H1 (cell line): ENCODE measurements at places on chromosomes 3 and 15. TPM values are rescaled to one million over a fixed set of nuclear protein-coding genes. Genes with fewer than 3 reads are reported as not detected.

- H3K36me3 ChIP-seq: no peaks in the 10 kb centered on the region
- no peak overlapping the region for H3K4me3 ChIP-seq
- no peaks in the 10 kb centered on the region for H3K27me3 ChIP-seq
- no peak overlapping the region for H3K27ac ChIP-seq
- peaks cover 7% of the 10 kb centered on the region for H3K4me1 ChIP-seq
Measured at GRCh38 chr3:128573160-128573559, 77.5 kb downstream of the RPN1 start.

GRCh38 chr15:85733416-85733815 is 61.3 kb downstream of the KLHL25 start:
- H3K4me1 ChIP-seq: no peaks in the 10 kb centered on the region
- no peak for DNase-seq
- peaks cover 11% of the 10 kb centered on the region for H3K36me3 ChIP-seq
- H3K27me3 ChIP-seq: no peaks in the 10 kb centered on the region

GRCh38 chr3:98259-98654 is 98.3 kb upstream of the CHL1 start:
- DNase-seq: no peak
- peaks cover 13% of the 10 kb centered on the region for H3K4me1 ChIP-seq
- H3K27me3 ChIP-seq: no peaks in the 10 kb centered on the region
- no peak overlapping the region for H3K27ac ChIP-seq
- no peaks in the 10 kb centered on the region for H3K36me3 ChIP-seq

DNA sequence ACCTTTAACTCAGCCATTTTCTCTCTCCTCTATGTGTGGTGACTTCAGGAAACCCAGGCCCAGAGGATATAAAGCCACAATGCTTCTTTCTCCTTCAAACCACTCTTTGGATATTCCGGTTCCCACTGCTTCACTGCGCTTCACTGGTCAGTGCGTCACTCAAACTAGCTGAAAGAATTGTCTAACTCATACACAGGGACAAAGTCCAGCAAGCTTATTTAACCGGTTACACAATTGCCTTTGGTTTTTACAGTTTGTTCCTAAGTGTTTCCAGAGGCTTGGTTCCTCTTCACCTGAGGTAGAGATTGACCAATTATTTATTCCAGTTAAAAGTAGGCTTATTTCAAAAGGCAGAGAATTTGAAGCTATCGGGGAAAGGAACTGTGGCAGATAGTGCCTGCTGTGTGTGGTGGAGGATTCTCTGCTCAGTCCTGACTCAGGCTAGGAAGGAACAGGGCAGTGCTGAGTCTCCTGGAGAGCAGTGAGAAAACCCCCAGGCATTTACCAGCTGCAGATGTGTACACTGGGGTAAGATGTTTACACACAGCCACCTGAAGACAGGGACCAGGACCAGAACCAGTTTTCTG is at the start of gene HGD:
HGD (minus strand) TSS at position 145 of the 587 bp plus-strand sequence; CDS start at position 17, 128 bp downstream.
- no peak for DNase-seq
- H3K4me3 ChIP-seq: no peak within 1 kb of the TSS
- no peaks in the 10 kb centered on the region for H3K27me3 ChIP-seq
- no peak within 1 kb of the TSS for H3K27ac ChIP-seq
- peaks cover 3% of the 10 kb centered on the region; the same call in 1 of the 2 replicates for H3K4me1 ChIP-seq

GRCh38 chr15:29115093-29115991 is 154.3 kb downstream of the NSMCE3 start:
- no peak overlapping the region for H3K27ac ChIP-seq
- no peaks in the 10 kb centered on the region for H3K36me3 ChIP-seq
- no peaks in the 10 kb centered on the region for H3K27me3 ChIP-seq
- peak overlapping the region; percentile 44 for H3K4me3 ChIP-seq
- peaks cover 22% of the 10 kb centered on the region; the same call in 1 of the 2 replicates for H3K4me1 ChIP-seq

GRCh38 chr3:50365080-50365841 is 5.9 kb upstream of the TMEM115 start:
- DNase-seq: peak; percentile 93
- no peaks in the 10 kb centered on the region; the same call in 1 of the 2 replicates for H3K27me3 ChIP-seq
- H3K4me3 ChIP-seq: peak overlapping the region; percentile 53
- peak overlapping the region; percentile 39; the same call in 1 of the 2 replicates for H3K27ac ChIP-seq
- H3K36me3 ChIP-seq: no peaks in the 10 kb centered on the region
- peaks cover 15% of the 10 kb centered on the region for H3K4me1 ChIP-seq

Gene WDR93
- not detected in 2 replicates for total RNA-seq

Gene LEKR1
- not detected in 2 replicates for total RNA-seq

Gene LNP1
- 8.0 and 8.7 TPM in 2 replicates for total RNA-seq
